ENCODE measurements at places on chromosomes 3 and 15. TPM values are rescaled to one million over a fixed set of nuclear protein-coding genes. Genes with fewer than 3 reads are reported as not detected.

Gene IFT80
- 30.7 TPM for total RNA-seq

DNA sequence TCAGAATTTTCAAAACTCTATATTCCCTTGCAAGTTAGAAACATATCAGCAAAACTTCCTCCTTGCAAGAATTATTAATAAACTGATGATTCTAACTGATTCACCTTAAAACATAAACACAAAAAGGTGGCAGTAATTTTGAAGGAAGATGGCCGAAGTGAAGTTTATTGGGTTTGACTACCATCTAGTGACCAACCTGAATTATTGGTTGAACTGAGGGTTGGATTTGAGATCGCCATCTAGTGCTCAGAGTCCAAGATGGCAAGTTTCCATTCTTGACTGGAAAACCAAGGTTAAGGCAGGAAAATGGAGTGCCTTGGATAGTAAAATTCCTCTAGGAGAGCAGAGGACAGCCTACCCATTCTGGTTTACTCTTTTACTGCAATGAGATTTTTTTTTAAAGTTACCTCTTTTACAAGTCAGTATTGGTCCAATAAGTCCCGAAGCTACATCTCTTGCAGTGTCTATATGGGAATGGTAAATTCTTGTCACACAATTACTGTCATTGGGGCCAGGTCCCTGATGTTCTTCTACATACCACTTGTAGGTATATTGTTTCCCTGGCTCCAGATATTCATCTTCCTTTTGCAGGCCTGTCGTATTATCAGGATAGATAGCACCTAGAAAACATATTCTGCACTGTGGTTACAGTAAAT is 51.6 kb upstream of the CP start:
- DNase-seq = peak; percentile 87

Gene ST8SIA2
- total RNA-seq = 12.7 TPM

- DNase-seq = no peak
Measured at GRCh38 chr3:165404357-165405027, 208.3 kb upstream of the SLITRK3 start.

Gene FRMD4B
- total RNA-seq = 5.6 TPM

- no peak for DNase-seq
Measured at GRCh38 chr15:100252779-100253417, 88.9 kb downstream of the ADAMTS17 start.
